Daoy (cell line): ENCODE measurements at places on chromosomes 1 and 21. TPM values are rescaled to one million over a fixed set of nuclear protein-coding genes. Genes with fewer than 3 reads are reported as not detected.

DNA sequence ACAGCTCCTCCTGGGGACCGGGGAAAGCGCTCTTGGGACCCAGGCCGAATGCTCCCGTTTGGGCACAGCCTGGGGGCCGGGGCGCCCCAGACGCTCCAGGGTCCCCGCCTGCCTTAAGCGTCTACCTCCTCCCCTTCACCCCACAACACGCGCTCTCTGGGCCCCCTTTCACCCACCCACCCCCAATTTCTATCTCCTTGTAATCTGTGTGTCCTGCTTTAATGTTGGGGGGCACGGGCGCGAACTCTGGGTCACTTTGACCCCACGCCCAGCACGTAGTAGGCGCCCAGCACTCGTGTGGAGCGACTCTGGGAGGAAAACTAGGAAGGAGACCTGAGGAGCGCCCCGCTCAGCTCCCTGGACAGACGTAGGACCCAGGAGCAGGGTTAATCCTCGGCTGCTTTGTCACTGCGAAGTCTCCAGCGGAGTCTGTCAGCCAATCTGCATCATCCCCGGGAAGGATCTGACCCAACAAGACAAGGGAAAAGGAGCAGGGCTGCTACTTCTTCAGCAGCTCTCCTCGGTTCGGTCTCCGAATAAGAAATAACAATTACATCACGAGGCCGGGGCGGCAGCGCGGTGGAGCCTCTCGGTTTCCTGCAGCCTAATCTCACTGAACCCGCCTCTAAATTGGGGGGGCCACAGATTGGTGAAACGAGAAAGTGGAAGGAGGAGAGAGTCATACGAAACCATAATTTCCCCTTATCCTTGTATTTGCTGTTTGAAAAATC is 757 bp upstream of the NRIP1 start:
- DNase-seq = peak; percentile 76

- DNase-seq = no peak
Observed at GRCh38 chr1:195637539-195637938, 970.7 kb downstream of the KCNT2 start.

The SPRR3 gene
- total RNA-seq = not detected in 2 replicates

GRCh38 chr1:26541816-26542711 is 12.5 kb downstream of the RPS6KA1 start:
- DNase-seq = peak; percentile 50

DNA sequence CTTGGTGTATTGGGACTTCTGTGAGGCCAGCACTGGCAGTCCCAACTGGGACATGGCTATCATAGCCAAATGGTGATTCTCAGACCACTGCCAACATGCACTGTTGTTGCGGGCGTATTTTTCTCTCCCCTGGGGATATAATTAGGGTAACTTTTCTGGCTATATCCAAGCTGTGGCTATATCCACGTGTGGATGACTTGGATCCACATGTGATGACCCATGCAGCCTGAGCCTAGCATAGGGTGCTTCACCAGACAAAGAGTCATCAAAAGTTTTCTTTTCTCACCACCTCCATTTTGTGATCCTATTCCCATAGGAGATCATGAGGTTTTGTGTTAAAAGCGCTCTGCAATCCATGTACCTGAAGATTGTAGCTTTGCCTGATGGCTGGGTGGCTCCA is 51.2 kb upstream of the CSF3R start:
- DNase-seq = no peak

GRCh38 chr1:55196433-55197035 is 18.6 kb downstream of the USP24 start:
- no peak for DNase-seq

DNA sequence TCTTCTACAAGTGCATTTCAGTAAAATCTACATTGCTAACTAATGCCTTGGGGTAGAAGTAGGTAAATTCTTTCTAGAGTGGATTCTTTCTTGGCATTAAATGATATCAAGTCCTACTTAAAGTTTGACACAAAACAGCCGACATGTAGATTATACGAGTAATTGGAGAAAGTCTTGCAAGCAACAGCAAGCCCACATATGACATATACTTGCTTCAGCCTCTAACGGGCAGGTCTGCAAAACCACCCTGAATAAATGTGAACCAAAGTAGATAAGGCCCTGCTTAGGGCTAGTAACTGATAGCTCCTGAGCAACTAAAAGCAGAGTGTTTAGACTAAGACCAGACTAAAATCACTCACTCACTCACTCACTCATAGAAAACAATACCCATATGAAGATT is 203.2 kb downstream of the LTN1 start:
- no peak for DNase-seq

The BCAR3 gene
- 70.5 and 78.2 TPM in 2 replicates for total RNA-seq

The OPN3 gene
- 44.6 and 48.8 TPM in 2 replicates for total RNA-seq

The GRIK3 gene
- total RNA-seq = 0.17 TPM in 1 of 2 replicates, not detected in the other

GRCh38 chr1:204623365-204623893 is 62.1 kb downstream of the LRRN2 start:
- DNase-seq = peak; percentile 65

DNA sequence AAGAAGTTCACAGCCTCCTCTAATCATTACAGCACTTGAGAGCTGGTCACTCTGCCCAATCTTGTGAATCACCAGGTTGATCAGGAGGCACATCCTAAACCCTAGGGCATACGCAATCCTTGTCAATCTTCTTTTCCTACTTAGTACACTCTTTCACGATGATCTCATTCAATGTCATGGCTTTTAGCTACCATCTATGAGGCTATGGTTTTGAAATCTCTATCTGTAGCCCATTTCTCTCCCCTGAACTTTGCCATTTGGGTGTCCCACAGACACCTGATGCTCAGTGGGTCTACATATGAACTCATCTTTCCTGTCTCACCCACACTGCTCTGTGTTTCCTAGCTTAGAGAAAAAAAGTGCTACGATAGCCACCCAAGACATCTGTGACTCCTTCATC is 1.9 kb upstream of the MED18 start:
- no peak for DNase-seq

- DNase-seq = no peak
Observed at GRCh38 chr1:94180650-94181049, 56.7 kb downstream of the ARHGAP29 start.

DNA sequence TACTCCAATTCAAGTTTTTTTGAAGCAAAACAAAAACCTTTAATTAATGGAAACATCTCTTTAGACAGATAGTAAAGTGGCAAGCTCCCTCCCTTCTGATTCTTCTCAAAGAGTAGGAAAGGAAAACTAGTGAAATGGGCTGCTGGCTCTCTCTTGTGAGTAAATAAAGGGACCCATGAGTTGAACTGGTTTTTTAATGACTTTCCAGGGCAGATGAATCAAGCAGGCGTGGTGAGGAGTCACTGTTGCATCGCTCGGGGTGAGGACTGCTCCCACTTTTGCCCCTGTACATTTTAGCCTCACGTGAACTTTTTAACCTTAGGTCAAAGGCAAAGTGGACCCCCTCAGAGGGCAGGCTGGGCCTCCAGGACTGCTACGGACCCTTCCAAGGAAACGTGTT is 64.8 kb downstream of the ABCA4 start:
- DNase-seq = no peak

The MAGOH gene
- total RNA-seq = 51.6 and 60.0 TPM in 2 replicates

DNA sequence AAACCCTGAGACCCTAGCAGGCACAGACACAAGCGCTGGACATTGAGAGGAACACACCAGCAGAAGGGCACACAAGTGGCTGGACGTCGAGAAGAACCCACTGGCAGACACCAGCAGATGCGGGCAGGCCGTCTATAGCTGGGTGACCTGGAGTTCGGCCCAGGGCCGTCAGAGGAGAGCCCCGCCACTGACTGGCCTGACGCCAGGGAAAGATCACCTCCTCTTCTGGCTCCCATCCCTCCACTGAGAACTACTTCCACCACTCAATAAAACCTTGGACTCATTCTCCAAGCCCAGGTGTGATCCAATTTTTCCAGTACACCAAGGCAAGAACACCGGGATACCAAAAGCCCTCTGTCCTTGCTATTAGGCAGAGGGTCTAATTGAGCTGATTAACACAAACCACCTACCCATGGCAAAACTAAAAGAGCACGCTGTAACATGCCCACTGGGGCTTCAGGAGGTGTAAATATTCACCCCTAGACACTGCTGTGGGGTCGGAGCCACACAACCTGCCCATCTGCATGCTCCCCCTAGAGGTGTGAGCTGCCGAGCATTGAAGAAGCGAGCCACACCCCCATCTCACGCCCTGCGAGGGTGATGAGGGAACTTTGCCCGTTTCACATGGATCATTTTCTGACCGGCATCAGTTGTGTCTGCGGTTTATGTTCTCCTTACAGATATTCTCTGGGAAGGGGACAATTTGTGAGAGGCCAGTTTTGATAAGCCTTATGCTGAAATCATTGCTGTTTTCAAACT is 104.8 kb downstream of the HLX start:
- DNase-seq = peak; percentile 22

DNA sequence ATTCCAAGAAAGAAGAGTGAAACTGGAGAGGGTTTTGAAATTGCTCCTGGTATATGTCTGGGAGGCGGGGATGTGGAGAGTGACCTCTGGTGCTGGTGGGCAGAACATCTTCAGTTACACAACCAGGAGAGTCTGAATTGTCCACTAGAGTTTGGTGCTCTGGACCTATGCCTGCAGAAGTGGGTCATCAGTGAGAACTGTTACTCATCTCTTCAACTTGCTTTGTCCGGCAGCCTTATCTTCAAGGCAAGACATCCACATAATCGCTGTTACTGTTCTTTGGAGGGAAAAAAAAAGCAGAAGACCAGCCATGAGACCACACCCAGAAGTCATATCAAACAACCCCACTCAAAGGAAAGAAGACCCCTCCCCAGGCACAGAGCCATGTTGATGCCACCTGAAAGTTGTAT is 14.9 kb downstream of the SH2D1B start:
- DNase-seq = no peak

The OR2T2 gene
- not detected in 2 replicates for total RNA-seq

The ANKRD65 gene
- not detected in 2 replicates for total RNA-seq

DNA sequence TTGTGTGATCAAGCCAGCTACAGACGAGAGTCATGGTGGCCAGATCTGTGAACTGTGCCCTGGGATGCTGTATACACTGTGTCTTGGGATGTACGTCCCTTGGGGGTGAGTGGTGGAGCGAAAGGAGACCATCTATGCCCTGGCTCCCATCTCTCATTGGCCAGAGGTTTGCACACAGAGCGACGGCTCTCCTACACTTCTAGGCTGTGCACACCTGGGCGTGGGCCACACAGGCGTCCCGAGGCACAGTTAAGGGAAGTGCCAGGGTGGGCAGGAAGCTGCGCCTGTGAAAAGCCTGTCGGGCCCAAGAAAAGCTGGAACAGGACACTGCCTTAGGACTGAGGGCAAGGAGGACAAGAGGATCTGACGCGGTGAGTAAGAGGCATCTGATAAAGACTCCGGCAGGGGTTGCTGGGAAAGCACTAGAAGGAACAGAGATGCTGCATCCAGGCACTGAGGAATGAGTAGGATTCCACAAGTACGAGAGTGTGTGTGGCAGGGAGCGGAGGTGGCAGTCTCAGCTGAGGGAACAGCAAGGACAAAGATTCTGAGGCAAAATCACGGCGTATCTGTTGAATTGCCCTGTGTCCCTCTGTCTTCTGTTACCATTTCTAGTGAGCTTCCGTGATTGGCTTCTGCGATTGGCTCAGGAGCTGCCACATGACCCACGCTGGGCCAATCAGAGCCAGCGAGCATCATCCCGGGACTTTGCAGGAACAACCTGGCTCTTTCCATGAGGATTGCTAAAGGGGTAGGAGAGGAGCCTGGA is 67.9 kb upstream of the ZBTB40 start:
- no peak for DNase-seq

DNA sequence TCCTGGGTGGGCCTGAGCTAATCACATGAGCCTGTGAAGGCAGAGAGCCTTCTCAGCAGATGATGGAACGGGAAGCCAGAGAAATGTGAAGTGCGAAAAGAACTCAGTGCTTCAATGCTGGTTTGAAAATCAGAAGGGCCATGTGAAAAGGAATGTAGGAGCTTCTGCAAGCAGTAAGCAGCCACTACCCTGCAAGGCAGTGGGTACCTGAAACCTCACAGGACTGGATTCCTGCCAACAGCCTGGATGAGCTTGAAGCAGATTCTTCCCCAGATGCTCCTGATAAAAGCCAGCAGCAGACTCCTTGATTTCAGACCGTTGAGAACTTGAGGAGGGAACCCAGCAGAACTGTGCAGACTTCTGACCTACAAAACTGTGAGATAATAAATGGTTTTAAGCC is 158.6 kb downstream of the SYT2 start:
- DNase-seq = peak; percentile 20

DNA sequence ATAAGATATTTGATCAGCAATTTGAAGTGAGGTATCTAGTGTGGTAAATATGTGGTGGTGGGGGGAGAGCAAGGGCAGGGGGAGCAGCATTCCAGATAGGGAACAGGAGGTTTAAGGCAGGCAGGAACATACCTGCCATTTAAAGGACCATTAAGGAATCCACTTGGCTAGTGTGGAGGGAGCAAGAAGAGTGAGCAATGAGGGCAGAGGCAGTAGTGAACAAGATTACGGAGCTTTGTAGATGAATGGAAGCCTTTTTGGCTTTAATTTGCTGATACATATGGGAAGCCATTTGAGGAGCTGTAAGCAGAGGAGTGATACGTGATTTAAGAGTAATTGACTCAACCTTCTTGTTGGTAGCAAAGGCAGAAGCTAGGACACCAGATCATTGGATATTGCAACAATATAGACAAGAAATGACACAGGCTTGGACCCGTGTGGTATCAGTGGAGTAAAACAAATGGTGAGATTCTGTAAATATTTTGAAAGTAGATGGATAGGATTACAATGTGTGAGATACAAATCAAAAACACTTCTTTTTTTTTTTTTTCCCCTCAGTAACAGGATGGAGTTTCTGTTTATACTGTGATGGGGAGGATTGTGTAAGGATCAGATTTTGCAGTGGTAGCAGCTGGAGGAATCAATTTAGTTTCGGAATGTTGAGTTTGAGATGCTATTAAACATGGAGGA is 73.8 kb upstream of the B3GALT2 start:
- DNase-seq = no peak

The PAPPA2 gene
- total RNA-seq = not detected in 2 replicates

The CRNN gene
- total RNA-seq = not detected in 2 replicates

The PANK4 gene
- 18.6 and 44.7 TPM in 2 replicates for total RNA-seq

DNA sequence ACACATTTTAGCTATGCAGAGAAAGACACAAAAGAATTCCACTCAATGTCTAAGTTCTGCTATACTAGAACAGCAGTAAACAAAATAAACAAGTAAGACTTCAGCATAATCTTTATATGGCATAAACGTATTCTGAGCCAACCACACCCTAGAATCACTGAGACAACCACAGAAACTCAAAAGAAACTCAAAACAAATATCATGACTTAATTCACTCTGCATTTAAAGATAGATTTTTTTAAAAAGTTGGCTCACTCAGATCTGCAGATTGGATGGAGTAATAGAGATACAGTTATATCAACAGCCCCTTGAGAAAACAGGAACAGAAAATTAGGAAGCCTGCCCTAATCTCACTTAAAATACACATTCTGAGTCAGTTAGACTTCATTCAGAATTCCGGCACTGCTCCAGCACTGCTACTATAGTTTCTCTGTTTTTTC is 95.0 kb downstream of the COL24A1 start:
- no peak for DNase-seq

- DNase-seq = no peak
Observed at GRCh38 chr1:66413838-66414175, 120.1 kb upstream of the SGIP1 start.

GRCh38 chr1:108107658-108108057 is 92.5 kb downstream of the SLC25A24 start:
- peak; percentile 96 for DNase-seq

The RHD gene
- not detected in 2 replicates for total RNA-seq

GRCh38 chr1:233516732-233517131 is 97.2 kb upstream of the KCNK1 start:
- no peak for DNase-seq
